ENCODE measurements at places on chromosomes 5 and 9.

DNA sequence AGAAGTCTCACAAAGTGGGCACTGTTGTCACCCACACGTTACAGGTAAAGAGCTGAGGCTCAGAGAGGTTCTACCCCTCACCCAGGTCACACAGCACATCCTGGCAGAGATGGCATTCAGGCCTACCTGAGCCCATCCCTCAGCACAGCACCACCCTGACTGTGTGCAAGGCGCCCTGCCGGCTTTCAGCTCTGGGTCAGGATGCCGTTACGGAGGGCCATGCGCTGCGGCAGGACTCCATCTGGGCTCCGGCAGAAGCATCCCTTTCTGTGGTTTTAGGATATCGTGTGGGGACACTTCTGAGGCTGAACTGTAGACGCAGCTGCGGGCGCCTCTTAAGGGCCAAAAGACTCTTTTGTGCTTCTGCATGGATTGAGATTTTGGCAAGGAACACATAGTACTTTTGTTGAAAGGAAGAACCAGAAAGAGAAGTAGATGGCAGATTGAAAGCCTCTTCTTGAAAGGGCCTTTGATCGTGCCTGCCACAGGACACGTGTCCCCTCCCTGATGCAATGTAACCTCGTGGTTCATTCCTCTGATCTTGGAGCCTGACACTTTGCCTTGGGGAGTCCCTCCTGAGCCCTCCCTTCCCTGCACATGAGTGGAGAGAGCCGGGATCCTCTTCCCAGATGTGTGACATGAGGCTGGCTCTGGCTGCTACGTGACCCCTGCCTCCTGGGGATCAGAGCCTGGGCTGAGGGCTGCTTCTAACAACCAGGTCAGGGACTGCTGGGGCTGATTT lies 31.3 kb downstream of the USP20 start:
- peak; percentile 33 for DNase-seq

GRCh38 chr5:115392611-115393010 lies 96.2 kb upstream of the CCDC112 start:
- DNase-seq = no peak

GRCh38 chr9:113650207-113651131 lies 186.9 kb downstream of the RGS3 start:
- no peak for DNase-seq

GRCh38 chr9:87771316-87772006 lies 45.5 kb downstream of the CTSL start:
- DNase-seq = no peak

DNA sequence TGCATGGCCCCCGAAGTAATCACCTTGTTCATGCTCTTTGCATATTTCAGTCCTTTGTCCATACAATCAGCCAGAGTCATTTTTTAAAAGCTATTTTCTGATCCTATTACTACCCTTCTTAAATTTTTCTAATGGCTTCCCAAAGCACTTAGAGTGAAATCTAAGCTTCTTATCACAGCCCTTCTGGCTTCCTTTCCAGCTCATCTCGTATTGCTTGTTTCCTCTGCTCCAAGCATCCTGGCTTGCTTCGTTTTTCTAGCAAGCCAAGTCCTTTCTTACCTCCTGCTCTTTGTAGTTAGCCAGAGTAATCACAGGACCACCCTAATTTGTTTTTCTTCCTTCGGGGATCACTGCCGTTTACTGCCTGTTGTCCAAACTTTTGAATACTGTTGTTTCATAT lies 453.3 kb downstream of the KIF4B start:
- no peak for DNase-seq

- DNase-seq = no peak
Measured at GRCh38 chr9:297104-297972, 82.7 kb downstream of the DOCK8 start.

DNA sequence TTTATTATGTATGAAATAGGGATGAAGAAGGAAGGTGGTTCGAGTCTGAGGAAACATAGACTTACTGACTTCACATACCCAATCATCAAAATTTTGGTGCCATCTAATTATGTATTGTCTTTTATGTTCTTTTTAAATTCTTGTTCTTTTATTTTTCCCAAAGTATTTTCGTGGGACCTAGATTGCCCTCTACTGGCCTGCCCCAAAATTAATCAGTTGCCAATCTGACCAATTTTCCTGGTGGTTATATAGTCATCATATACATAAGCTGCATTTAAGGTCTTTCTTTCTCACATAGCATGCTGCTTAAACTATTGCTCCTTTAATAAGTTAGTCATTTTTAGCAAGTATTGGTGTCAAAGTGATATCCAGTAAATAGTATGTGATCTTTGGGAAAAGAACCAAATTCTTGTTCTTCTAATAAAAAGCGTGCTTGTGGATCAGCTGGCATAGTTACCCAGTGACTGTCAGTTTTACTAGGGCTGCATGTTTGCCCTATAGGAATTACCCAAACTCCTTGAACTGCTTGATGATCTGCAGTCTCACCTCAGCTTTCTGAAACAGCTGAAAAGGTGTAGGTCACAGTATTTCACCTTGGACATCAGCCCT lies 223.5 kb downstream of the SH3GL2 start:
- no peak for DNase-seq
